ENCODE measurements at places on chromosomes 7 and 10.

- no peak for DNase-seq
These were observed 516.5 kb downstream of the AUTS2 start for GRCh38 chr7:70114806-70115205.

GRCh38 chr10:84247496-84247895, 2.6 kb downstream of the RGR start:
- DNase-seq = no peak

DNA sequence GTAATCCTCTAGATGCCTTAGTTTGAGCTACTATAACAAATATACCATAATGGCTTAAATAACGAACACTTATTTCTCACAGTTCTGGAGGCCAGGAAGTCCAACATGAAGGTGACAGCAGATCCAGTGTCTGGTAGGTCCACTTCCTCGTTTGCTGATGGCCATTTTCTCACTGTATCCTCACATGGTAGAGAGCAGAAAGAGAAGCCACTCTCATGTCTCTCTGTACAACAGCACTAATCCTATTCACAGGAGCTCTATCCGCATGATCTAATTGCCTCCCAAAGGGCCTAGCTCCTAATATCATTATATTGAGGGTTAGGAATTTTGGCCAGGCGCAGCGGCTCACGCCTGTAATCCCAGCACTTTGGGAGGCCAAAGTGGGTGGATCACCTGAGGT, 10.2 kb downstream of the HIBADH start:
- DNase-seq = no peak

DNA sequence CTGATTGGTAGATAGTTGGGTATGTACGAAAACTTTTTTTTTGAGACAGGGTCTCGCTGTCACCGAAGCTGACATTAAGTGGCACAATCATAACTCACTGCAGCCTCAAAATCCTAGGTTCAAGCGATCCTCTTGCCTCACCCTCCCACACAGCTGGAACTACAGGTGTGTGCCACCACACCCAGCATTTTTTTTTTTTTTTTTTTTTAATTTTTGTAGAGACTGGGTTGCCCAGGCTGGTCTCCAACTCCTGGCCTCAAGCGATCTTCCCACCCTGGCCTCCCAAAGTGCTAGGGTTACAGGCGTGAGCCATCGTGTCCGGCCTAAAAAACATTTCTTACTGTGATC, 1.5 kb upstream of the LRRC27 start:
- DNase-seq = no peak

DNA sequence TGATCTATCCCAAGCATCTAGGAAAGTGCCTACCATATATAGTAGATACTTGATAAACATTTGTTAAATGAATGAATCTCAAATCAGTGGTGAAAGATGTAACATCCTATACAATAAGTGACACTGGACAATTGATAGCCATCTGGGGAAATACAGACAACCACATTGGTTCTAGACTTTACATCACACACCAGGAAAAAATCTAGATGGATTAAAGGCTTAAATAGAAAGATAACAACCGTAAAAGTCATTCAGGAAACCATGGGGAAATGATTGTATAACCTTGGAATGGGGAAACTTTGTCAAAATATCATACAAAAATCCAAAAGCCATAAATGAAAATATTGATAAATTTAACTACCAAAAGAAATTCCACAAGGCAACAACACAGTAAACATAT, 7.0 kb upstream of the GARIN1A start:
- no peak for DNase-seq

- no peak for DNase-seq
These were observed 10.3 kb downstream of the SLC13A4 start for GRCh38 chr7:135717693-135718092.

- DNase-seq = no peak
These were observed 7.1 kb upstream of the PAX2 start for GRCh38 chr10:100738055-100738827.

GRCh38 chr7:29479301-29480200, 84.1 kb upstream of the PRR15 start:
- DNase-seq = no peak

DNA sequence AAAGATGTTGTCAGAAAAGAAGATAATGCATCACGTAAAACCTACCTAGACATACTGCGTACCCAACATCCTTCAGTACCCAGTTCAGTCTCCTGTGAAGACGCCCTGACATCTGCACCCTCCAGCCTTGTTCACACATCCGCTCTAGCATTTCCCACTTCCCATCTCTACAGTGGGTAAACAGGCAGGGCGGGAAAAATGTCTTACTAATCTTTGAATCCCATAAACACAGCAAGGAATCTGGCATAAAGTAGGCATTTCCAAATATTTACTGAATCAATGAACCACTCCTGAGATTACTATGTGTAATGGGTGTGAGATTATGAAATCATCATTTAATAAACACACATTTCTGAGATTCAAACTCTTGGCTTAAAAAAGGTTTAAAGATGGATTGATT, 132.8 kb downstream of the GLI3 start:
- no peak for DNase-seq

DNA sequence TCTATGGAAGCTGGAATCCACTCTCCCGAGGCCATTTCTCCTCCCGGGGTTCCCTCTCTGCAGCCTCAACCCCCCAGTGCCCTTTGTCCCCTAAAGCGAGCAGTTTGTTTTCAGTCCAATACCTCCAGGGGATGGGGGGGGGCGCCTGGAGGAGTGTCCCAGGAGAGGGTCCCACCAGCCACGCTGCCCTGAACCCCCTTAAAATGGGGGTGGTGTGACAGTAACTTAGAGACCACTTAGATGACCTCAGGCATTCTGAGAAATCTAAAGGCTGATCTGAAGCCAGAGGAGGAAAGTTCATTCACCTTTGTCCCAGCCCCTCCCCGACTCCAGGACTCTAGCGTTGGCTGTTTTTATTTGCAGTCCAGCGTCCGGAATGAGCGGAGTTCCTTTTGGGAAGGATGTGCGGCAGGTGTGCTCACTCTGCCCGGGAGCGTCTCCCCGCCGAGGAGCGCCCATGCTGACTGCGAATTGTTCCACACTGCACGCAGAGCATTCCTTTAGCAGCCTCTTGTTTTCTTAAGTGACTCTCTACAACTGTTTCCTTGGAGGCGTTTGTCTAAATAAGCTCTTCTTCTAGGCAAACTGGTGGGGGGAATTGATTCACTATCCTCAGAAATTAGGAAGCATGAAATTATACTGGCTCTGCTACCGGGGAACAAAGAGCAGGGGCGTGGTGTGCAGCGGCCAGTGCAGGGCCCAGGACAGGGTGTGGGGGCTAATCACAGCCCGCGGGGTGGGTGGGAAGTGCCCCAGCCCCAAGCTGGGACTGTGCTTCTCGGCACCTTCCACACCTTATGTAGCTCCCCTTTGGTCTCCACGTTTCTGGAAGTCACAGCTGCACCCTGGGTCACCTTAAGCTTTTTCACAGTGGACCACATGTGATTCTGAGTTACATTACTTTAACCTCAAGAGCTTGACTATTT, 46.3 kb downstream of the SYPL1 start:
- DNase-seq = no peak

DNA sequence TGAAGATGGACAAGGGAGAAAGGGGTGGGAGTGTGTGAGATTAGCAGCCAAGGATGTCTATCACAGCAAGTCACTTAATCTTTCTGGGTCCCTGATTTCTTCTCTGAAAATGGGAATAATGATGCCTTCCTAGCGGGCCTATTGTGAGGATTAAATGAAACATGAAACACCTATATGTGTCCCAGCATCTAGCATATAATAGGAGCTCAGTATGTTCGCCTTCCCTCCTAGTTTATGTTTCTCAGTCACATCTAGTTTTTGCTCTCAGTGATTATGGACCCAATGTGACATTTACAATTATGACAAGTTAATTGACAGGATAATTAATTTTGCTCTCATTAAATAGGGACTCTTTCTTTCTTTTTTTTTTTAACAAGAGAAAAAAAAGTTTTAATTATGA, 252.9 kb downstream of the SNX13 start:
- no peak for DNase-seq

DNA sequence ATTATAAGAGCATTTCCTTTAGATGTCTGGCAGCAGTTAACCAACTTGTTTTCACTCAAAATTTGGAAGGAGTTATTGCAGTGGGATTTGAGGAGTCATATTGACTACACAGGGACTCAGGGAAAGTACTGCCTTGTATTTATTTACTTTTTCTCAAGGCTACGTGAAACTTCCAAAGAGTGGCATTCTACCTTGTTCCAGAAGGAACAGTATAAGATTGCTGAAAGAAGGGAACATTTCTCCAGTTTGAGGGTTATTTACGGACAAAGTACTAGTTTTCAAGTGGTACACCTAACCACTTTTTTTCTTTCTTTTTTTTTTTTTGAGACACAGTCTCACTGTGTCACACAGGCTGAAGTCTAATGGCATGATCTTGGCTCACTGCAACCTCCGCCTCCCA, 5.1 kb downstream of the MORN4 start:
- no peak for DNase-seq

DNA sequence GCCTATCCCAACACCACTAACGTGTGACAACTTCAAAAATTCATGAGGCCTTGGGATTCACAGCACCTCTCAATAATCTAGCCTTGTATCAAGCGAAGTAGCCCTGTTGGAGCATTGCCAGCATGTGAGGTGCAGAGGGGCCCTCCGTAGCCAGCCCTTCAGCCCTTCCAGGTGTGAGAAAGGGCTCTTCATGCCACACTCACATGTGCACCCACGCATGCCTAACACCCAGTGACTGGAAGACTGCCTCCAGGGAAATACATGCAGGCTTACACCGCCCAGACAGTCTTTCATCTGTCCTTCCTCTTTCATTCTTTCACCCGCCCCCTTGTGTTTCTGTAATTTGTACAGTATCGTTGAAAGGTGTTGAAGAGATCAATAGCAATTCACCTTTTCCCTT, 26.1 kb downstream of the LRRC4 start:
- no peak for DNase-seq

DNA sequence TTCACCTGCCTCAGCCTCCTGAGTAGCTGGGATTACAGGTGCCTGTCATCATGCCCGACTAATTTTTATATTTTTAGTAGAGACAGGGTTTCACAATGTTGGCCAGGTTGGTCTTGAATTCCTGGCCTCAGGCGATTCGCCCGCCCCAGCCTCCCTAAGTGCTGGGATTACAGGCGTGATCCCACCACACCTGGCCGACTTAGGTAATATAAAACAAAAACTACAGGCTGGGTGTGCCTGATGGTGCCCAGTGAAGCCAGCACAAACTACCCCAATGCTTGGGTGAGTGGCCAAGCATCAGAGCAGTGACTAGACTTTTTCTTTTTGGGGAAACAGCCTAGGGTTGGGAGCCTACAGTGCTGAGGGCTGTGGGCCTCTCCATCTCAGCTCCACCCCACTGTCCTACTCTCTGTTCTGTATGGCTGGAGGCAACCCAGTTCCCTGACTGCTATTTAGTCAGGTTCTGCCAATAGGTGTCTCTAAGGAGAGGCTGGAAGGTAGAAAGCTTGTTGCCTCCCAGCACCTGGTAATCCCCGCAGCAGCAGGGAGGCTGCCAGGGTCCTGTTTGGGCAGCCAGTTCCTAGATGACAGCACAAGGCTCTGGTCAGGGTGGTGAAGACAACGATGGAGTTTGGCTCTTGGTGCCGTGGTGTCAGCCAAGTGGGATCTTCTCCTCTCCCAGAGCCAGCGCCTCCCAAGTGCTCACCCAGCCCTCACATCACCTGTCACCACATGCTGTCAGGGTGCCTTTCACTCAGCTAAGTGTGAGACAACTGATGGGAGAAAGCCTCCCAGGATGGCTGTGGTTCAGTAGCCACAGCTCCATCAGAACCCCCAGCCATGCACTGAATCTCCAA, 10.4 kb upstream of the NACAD start:
- no peak for DNase-seq

- DNase-seq = peak; percentile 23
These were observed 115.2 kb downstream of the PLXNA4 start for GRCh38 chr7:132461032-132461592.

GRCh38 chr10:82282782-82283456, 407.9 kb downstream of the NRG3 start:
- DNase-seq = no peak

DNA sequence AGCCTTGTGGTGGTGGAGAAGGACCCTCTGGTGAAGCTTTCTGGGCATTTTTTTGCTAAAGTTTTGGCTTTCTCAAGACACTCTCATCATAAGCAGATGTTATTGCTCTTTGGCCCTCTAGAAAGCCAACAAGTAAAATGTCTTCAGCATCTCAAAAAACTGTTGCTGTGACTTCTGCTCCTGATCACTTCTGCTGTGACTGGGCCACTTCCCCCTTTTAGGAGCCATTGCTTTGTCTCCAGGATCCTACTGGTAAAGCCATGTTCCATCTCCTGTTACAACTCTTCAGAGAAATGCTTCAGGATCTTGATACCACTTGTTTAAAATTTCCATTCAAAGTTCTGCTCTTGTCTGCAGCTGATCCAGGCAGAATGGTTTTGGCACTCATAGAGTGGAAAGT, 10.9 kb downstream of the PARP12 start:
- DNase-seq = no peak

DNA sequence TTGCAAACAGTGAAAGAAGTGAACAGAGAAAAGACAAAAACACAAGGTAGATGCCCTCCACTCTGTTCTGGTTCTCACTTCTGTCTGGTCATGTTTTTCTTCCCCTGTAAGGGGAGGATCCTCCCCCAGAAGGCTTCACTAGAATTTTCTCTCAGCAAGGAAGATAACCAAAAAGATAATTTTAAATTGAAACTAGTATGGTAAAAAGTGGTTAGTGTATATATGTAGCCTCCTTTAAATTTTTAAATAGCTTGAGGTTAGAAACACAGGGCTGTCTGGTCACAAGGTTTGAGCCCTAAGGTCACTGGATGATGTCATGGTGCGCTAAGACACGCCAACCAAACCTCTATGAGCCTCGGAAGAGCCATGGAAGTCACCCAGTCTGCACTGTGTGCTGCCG, 5.6 kb upstream of the PKD1L1 start:
- DNase-seq = no peak

GRCh38 chr10:62618054-62618453, 186.5 kb upstream of the ADO start:
- no peak for DNase-seq

GRCh38 chr10:30366829-30367228, 17.8 kb upstream of the MTPAP start:
- no peak for DNase-seq

- DNase-seq = no peak
These were observed 274 bp downstream of the PITX3 start for GRCh38 chr10:102241032-102241443.

DNA sequence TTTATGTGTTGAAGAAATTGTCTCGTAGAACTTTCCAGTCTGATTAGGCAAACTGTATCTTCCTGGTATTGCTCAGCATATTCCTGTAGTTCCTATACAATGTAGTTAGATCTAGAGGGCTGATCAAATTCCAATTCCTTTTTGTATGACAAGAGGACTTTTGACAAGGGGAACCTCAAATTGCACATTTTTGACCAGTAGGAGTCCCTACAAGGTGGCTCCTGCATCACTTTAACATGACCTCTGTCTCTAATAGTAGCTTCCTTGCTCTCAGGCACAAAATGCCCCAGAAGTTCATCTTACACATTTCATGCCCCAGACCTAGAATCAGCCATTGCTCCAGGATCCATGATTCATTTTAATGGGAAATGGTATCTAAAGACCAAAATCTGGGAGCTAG, 18.7 kb downstream of the HERPUD2 start:
- peak; percentile 19 for DNase-seq

GRCh38 chr10:37269554-37270256, 144.3 kb downstream of the ANKRD30A start:
- DNase-seq = no peak
